ENCODE measurements at places on chromosomes 13 and 19.

DNA sequence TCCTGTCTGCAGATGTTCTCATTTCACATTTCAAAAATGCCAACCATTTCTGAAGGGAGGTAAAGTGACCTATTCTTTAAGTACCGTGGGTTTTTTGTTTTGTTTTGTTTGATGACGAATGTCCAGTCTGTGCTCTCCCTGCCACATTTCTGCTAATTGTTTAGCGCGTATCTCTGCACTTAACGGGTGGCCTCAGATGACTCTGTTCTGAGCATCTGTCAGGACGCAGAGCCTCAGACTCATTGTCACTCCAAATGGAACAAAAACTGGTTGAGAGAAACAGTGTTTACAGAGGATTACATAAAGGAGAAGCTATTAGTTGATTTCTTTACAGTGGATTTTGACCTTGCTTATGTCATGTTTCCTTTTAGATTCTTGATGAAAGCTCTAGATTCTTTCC is 23.7 kb downstream of the TPP2 start:
- no peak for DNase-seq

- no peak for DNase-seq
Measured at GRCh38 chr19:42441049-42441445, 1.7 kb downstream of the CXCL17 start.

- no peak for DNase-seq
Measured at GRCh38 chr13:30856005-30856790, 49.9 kb upstream of the MEDAG start.

DNA sequence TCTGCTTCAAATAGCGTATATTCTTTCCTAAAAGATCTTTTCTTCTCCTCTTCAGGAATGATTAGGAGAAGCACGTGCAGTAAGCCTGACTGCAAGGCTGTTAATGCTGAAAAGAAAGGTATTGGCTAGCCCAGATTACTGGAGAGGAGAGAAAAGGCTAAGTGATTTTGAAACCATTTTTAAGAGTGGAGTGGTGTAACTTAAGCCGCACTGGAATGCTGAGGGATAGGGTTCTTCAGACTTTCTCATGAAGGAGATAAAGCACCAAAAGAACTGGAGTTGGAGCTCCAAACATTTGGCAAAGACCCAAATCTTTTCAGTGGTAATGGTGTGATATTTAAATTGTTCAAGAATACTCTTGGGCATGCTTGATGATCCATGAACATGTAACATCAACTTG is 388.3 kb downstream of the COG6 start:
- no peak for DNase-seq

GRCh38 chr13:26310470-26310869 is 56.5 kb downstream of the CDK8 start:
- DNase-seq, result no peak

GRCh38 chr13:63435667-63436324 is 2020.1 kb upstream of the PCDH20 start:
- peak; percentile 60 for DNase-seq

- DNase-seq, result no peak
Measured at GRCh38 chr13:46288570-46289259, 77.0 kb downstream of the LRRC63 start.

DNA sequence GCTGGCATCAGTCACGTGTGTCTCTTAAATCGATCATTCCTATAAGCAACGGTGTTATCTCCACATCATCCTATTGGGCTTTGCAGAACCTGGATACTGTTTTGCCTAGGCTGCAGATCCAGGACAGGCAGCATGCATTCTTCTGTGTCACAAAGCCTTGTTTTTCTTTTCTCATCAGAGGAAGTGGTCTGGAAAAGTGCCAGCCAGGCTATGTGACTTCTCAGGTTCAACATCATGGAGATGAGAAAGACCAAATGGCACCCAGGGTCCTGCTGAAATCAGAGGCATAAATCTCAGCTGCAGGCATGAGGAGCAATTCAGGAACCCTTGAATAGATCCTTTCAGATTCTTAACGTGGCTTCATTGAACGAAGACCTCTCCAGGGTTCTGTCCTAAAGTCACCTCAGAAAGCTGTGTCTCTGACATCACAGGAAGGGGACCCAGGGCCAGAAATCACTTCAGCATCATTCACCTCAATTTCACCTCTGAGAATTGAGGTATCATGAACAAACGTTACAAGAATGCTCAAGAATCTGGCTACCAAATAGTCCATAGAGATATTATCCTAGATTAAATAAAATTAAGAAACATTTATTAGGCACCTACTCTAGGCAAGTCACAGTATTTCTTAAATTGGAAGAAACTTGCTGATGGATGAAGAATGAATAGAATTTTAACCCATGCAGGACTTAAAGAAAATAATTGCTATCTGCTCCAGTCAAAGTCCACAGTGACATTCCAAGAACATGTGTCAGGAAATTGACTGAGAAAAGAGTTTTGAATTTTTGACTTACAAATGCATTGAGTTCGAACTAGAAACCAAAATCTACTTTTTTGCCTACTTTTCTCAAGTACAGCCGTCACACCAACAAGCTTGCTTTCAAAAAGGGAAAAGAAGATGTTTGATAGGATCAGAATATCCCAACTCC is 124.1 kb downstream of the COG6 start:
- no peak for DNase-seq

DNA sequence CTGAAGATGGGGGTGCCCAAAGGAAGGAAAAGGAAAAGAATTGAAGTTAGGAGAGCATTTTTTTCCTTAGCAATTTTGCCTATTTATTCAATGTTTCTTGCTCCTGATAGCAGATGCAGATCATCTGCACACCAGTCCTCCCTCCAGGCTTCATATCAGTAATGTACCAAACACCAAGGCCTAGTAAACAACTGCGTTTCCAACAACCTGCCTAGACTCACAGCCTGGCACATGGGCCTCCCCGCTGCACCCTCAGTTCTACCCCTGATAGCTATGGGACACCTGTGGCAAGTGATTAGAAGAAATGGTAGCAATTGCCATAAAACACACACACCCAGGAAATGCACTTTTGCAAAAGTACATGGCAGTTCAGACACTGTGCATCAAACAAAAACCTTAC is 30.4 kb upstream of the HMGB1 start:
- no peak for DNase-seq

- DNase-seq, result no peak
Measured at GRCh38 chr19:30235946-30236345, 136.2 kb upstream of the ZNF536 start.

- DNase-seq, result no peak
Measured at GRCh38 chr19:4709440-4710280, 14.0 kb downstream of the DPP9 start.

- no peak for DNase-seq
Measured at GRCh38 chr13:100506154-100506553, 82.4 kb downstream of the GGACT start.

DNA sequence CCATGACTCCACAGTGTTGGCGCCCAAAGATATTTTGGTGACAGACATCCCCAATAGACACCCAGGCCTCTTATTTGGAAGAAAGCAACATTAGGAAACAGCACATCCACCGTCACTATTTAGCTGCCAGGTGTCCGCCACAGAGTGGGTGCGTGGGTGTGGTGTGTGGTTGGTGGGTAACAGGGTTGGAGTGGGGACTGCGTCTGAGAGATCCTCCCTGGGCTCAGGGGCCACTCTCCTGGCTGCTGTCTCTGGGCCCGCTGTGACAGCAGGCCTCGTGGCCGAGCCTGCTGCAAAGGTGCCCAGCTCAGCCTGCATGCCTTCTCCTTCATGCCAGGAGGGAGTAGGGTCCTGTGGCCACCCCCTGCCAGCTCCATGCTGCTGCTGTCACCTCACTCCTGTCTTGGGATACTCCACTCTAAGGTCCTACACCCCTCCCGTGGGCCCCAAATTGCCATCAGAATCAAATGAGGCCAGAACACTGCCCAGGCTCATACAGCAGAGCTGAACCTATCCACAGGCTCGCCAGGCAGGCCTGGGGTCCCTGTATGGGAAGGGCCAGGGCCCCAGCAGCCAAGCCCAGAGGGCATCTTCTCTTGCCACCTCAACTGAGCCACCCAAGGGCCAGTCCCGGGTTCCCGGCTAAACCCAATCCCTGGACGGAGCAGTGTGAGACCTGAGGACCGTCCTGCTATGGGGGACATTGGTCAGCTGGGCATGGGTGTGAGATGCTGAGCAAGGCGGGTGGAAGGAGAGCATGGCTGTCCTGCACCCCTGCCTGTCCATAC is 24.7 kb upstream of the TIMM44 start:
- DNase-seq, result no peak

- DNase-seq, result no peak
Measured at GRCh38 chr13:94859278-94859691, 146.9 kb upstream of the SOX21 start.

DNA sequence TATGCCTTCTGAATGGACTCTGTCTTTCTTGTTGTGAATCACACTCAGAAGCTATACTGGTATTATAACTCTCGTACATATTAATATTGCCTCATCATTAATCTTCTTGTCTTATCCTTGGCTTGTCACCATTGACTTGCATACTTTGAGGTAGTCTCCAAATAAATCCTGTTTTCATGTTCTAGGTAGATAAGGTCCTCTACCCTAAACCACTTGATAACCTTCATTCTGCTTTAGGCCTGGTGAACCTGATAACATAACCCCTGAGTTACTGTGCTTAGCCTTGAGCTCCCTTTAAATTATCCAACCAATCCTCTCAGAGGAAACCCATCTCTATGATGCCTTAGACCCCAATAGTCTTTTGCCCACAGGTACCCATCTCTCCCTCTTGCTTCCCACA is 1162.3 kb downstream of the SLITRK1 start:
- DNase-seq, result no peak

GRCh38 chr13:20160306-20161274 is at the start of gene GJA3:
GJA3 (minus strand) TSS chr13:20161052; CDS start chr13:20143288, 17,764 bp downstream.
- no peak for DNase-seq

DNA sequence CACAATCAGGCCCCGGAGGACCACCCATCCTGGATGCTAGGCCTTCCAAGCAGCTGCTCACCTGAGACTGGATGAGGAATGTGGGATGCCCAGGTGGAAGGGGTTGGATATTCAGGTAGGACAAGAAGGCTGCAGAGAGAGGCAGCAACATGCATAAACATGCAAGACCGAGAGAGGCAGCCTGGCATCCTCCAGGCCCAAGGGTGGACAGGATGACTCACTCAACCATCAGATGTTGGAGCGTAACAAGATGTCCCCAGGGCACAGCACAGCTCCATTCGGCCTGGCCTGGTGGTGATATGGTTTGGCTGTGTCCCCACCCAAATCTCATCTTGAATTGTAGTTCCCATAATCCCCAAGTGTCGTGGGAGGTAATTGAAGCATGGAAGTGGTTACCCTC is 10.0 kb upstream of the CABP5 start:
- DNase-seq, result no peak

GRCh38 chr19:9971166-9971897 is 35.0 kb upstream of the OLFM2 start:
- no peak for DNase-seq

DNA sequence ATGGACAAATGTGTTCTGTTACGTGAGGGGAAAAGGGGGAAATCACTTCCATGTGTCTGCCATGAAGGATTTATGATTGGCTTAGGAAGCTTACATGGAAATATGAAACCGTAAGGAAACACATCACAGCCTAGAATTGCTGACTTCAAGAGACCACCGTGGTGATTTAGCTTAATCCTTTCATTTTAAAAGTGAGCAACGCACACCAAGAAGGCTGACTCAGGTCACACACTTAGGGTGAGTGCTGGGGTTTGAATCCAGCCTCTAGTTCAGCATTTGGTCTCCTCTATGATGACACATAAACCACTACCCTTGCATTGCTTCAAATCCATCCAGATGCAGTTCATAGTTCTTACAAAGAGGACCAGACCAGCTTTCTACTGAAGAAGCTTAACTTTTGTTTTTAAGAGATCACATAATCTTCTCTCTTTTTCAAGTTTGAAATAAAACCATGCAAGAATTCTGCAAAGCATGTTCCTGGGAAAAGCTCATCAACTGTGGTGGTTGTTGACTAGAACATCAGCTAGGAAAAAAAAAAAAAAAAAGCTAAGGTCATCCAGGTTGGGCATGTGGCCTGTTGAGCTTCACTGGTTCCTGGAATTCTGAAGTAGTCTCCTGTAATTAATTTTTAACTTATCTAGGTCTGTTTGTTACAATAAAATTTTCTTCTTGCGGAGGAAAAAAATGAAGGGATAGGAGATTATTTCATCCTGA is 60.2 kb upstream of the KL start:
- no peak for DNase-seq

- no peak for DNase-seq
Measured at GRCh38 chr13:89784161-89784809, 1563.2 kb upstream of the MIR17HG start.

GRCh38 chr19:8046569-8047165 is 5.9 kb upstream of the CCL25 start:
- no peak for DNase-seq

DNA sequence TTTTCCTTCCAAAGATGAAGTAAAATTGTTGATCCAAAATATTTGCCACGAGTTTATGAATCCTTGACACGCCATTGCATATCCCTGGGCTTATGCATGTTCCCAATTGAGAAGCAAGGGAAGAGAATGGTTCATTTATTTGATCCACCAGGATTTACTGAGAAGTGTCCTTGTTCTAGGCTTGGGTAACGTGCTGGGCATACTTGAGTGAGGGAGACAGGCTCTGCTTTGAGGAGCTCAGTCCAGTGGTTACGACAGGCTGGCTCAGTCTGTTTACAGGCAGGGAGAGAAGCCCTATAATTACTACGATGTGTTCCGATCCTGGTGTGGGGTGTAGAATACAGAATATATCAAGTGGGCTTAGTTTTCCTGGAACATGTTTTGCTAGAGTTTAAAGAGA is 6.3 kb upstream of the PNMA8C start:
- no peak for DNase-seq

- no peak for DNase-seq
Measured at GRCh38 chr19:56712611-56713276, 41.2 kb upstream of the ZNF835 start.

DNA sequence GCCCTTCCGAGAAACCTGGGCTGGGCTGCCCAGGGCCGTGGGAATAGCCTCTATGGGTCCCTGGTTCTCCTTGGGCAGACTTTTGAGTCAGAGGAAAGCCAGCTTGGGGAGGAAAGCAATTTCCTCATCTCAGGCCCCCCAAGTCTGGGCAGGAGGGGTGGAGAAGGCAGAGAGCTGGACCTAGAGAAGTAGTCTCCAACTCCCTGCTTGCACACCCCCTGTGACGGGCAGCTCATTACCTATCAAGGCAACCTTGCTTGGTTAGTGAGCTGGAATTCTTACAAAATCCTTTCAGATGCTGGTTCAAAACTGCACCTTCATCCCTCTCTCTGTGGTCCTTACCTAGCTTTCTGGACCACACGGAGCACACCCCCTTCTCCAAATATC is 33.9 kb downstream of the ACTL9 start:
- DNase-seq, result no peak

- no peak for DNase-seq
Measured at GRCh38 chr13:113029487-113030258, 60.7 kb downstream of the MCF2L start.

All from T1000 (cell line).